ENCODE measurements at places on chromosomes 1 and 21.

DNA sequence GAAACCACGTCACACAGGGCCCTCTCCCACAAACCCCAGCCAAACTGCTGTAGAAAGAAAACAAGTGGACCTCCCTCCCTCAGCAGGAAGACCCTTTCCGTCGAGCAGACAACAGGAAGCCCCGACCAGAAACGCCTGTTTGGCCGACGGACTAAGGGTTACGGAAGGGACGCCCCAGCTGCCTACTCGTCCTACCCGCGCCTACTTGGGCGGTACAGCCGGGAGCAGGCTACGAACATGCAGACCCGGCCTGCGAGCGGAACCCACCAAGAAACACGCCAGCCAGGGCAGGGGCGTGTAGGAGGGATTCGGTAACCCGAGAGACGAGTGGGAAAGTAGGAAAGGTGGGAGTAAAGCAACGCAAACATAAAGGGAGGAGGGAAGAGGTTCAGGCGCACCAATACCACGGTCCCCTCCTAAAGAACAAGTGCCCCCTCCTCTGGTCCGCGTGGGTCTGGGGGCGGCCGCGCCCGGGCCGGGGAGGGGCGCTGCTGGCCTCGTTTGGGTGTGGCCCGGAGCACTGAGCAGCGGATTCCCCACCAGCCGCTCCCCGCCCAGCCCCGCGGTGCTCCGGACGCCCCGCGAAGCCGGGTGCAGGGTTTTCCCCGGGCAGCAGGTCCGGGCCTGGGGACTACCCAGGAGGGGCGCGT is 450 bp downstream of the S100A10 start:
- DNase-seq: peak; percentile 28

GRCh38 chr1:160679893-160680292 is 31.7 kb downstream of the CD48 start:
- no peak for DNase-seq

DNA sequence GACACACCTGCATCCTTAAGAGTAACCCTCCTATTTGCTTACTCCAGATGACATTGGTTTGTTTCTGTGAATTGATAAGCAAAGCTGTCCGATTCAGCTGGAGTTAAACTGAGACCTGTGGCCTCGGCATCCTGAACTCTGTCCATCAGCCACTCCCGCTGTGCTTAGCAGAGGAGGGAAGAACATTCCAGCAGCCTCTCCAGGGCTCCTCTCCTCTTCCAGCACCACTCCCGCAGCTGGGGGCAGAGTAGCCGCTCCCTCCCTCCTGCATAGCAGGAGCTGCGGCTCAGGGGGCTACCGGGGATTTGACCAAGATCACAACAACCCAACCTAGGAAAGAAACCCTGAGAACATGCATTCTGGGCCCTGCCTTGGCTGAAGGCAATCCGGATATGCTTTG is 8.8 kb downstream of the LRRC38 start:
- DNase-seq: no peak

DNA sequence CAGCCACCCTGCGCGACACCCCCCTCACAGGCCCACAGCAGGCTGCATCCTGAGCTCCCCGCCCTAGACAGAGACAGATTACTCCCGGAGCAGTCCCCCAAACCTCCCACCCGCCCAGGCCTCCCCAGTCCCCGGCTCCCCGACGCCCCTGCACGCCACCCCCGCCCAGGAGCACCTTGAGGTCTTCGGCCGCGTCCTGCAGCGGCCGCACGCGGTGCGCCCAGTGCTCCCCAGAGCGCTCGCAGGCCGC is 731 bp downstream of the TRIM11 start:
- DNase-seq: no peak
